Stimulated activated CD4-positive, alpha-beta T cell treated with anti-CD3 and anti-CD28 coated beads, Interleukin-1b, Interleukin-23, amount 100 ng/mL, for 48 hours (primary cell): ENCODE measurements at places on chromosomes 3 and 15.

DNA sequence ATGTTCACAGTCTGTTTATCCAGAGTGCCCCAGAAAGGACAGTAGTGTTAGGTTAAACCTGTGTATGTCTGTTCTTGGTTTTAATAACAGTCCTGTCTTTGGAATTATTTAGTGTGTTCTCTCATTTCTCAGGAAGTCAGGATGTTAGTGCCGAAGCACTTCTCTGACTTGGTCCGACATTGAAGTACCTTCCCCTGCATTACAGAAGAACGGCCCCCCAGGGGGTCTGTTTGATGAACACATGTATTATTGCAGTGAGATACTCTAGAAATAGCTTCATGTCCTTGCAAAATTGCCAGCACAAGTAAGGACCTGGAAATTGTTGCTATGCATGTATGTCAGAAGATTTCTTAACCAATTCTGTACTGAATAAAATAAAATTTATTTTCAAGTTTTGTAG lies 110.9 kb downstream of the IGF1R start:
- no peak for DNase-seq

DNA sequence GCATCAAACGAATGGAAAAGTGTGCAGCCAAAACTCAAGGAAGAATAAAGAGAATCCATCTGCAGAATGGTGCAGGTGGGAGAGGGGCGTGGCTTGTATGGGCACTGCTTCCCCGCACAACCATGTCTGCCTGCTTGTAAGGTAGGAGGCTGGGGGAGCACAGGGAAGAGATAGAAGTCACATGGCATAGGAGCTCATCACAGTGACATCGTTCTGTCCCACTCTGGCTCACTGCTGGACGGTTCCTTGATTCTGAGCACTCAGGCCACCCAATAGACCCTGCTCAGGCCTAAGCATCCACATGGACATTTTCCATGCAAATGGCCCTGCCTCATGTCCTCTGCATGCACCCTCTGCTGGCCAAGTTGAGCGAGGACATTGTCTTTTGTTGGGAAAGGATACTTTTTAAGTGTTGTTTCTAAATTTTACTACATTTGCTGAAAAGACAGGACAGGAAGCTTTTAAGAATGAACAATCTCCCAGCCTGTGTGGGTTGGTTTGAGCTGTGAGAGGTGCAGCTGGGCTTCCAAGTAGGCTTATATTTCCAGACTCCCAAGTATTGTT lies 3.1 kb downstream of the MYLK start:
- no peak for DNase-seq

- DNase-seq = no peak
Observed at GRCh38 chr3:79902151-79902550, 134.4 kb upstream of the ROBO1 start.

DNA sequence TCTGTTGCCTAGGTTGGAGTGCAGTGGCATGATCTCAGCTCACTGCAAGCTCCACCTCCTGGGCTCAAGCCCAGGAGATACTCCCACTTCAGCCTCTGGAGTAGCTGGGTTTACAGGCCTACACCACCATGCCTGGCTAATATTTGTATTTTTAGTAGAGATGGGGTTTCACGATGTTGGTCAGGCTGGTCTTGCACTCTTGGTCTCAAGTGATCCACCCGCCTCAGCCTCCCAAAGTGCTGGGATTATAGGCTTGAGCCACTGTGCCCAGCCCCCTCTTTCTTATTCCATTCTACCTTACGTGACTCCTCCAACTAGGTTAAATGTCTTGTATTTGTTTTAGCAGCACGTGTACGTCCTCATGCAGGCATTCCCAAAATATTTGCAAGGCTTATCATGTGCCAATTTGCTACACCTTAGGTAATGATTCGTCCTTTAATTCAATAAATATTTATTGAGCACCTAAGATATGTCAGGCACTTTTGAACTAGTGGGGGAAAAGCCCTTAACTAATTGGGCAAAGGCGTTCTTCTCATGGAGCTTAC lies 14.9 kb upstream of the MAGI1 start:
- no peak for DNase-seq
